ENCODE measurements at places on chromosomes 6 and 20.

DNA sequence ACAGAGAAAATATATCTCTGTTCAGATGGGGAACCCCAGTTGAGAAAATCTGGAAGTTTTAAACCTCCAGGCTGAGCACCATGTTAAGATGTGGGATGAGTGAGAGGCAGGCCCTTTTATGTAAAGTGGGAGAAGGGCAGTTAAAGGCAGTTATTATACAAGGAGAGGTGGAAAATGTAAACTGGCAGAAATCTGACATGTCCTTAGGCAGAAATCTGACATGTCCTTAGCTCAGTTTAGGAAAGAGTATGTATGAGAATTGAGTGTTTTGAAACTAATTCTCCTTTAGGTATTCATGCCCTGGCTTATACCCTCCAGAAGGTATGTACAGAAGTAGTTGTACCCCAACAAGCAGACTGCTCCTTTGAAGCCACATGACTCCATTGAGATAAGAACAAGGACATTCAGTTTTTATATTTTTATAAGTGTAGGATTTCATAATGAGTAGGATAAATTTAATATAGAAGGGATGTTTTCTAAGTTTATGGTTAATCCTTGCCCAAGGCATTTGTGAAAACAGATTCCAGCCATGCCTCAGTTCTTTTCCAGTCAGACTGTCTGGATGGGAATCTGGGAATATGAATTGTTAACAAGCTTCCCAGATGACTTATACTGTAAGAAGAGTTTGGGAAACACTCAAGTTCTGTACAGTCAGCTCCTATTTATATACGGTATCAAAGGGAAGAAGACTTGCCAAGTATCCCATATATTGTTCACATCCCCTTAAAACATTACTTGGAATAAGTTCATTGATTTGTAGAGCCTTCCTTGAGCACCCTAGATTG is 87.7 kb downstream of the SCAND1 start:
- DNase-seq, result no peak

DNA sequence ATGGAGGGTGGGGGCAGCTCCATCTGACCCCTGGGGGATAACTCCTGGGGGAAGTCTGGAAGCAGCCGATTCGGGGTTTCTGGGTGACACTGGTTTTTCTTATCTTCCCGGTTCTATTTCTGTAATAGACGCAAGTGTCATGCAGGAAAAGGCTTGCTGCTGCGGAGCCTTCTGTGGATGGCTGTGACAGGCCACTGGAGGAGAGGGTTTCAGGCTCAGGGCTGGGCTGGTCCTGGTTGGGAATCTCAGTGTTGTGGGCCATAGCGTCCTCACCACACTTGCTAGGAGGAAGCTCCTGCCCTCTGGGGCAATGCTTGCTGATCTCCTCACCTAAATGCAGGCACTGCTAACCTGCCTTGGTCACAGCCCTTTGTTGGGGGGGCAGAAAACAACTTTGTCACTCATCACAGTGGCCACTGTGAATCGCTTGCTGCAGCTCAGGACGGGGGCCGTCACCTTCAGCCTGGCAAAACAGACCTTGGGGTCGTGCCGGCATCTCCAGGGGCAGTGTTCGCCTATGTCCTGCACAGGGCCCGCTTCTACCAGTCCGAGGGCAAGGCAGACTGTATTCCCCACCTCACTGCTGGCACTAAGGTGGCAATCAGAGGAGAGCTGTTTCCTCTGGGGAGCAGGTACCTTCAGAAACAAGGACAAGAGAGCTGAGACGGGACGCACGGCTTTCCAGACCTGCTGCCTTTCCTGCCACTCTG is 4.4 kb upstream of the TUBB1 start:
- no peak for DNase-seq

GRCh38 chr6:93183531-93183972 is 235.8 kb downstream of the EPHA7 start:
- DNase-seq, result no peak

DNA sequence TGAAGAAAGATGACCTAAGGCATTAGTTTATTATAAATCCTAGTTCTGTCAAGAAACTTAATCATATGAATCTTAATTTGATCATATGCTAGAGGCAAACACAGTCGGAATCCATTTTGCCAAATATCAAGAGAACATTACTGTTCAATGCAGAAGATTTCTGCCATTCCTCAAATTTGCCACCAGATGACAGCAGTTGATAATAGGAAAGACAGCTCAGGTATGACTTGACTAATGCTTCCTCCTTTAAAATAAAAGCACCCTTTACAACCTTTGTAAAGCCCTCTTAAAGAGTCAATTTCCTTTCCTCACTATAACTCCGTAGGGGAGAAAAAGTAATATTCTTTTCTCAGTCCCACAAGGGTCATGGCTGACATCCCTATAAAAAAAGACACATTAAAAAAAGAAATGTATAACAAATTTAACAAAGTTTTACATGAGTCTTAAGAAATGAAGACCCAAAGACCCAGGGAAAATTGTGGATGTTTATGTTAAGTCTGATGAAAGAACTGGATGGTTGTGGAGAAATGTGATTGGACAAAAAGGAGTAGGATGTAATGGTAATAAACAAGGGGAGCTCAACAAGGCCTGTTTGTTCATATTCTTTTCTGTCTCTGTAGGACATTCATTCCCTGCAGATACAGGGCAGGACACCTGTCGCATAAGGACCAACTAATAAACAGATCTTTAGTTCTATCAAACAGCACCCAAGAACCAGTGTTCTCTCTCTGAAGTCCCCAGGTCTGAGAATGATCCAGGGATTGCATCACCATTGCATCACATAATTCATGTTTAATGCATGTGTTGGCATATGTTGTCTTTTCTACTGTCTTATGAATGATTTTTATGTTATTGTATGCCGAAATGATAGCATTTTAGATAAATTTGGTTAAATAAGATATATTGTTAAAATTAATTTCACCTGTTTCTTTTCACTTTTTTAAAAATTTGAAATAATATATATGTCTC is 23.0 kb upstream of the IL17A start:
- no peak for DNase-seq

- DNase-seq, result no peak
These were observed 30.3 kb upstream of the TNFAIP3 start for GRCh38 chr6:137836788-137837187.
